ENCODE measurements at places on chromosomes 3 and 15.
A peak's percentile ranks its signal among the peaks of the same experiment; 100 is the strongest.

DNA sequence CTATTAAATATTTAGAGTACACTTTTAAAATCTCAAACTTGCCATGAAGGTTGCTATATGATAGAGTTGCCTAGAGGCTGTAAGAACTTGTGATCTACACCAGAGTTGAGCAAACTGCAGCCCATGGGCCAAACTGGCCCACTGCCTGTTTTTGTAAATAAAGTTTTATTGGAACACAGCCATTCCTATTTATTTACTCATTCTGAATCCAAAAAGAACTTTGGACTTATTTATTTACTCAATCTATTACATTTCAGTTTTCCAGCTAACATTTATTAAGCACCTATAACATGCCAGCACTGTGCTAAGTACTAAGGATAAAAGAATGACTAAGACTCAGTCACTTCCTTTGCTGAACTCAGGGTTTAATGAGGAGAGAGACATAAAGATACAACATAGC, 403.6 kb downstream of the ERC2 start:
- no peak for DNase-seq

DNA sequence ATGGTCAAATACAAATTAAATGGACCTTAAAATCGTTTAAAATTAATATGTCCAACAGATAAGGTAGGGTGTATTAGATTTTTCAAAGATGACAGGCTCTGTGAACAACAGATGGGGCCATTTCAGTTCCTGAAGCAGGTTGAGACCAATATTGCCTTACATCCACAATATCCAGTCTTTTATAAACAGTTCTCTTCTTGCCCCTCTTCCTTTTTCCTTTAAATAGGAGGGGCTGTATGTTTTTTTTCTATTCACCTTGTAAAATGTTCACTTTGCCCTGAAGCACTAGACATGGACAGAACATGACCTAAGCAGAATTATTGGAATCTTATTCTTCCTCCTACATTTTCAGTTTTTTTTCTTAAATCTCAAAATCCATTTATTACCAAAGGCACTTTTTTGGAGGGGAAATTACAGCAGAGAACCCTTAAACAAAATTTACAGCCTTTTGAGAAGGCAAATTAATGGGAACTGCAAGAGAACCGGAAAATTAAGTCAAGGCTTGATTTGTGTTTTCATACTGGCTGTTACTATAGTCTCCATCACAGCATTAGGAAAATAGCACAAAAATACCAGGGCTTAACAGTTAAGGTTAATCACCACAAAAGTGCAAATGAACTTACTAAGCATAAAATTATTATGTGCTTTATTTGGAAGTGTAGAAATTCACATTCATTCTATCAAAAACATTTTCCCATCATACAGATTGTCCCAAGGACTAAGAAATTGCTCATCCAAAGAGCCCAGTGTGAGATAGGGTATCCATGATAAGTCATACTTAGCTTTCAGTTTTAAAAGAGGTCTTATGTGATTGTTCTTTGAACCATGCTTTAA, 55.8 kb downstream of the CMSS1 start:
- no peak for DNase-seq

DNA sequence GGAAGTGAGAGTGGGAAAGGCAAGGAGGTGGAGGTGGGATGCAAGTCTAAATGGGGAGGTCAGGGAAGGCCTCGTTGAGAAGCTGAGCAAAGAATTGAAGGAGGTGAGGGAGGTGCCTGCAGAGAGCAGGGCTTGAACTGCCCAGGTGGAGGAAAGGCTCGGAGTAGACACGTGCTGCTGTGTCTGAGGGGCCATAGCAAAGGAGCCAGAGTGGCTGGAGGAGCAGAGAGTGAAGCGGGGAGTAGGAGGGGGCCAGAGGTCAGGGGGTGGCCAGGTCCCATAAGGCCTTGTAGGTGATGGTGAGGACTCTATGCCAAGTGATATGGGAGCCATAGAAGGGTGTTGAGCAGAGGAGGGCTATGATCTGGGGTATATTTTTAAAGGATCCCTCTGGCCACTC, 21.4 kb upstream of the HRH1 start:
- no peak for DNase-seq

GRCh38 chr15:54364961-54365360, 386.7 kb downstream of the UNC13C start:
- no peak for DNase-seq

GRCh38 chr3:9195390-9195789, 54.1 kb downstream of the SRGAP3 start:
- DNase-seq: no peak

GRCh38 chr3:45464336-45465170, 76.2 kb downstream of the LARS2 start:
- DNase-seq: peak; percentile 24

- no peak for DNase-seq
Measured at GRCh38 chr3:27311400-27311799, 57.8 kb downstream of the NEK10 start.

GRCh38 chr3:192223815-192224214, 503.5 kb downstream of the FGF12 start:
- no peak for DNase-seq
